ENCODE measurements at places on chromosomes 13 and 19. TPM values are rescaled to one million over a fixed set of nuclear protein-coding genes. Genes with fewer than 3 reads are reported as not detected.

The DYRK1B gene
- total RNA-seq, result 8.2 TPM

The STOML3 gene
- total RNA-seq, result not detected

The CD209 gene
- total RNA-seq, result not detected

The RAB3D gene
- total RNA-seq, result 9.0 TPM

The ICAM5 gene
- 0.96 TPM for total RNA-seq

The RFXAP gene
- 1.2 TPM for total RNA-seq
